ENCODE measurements at places on chromosomes 1 and 21.

GRCh38 chr21:38614558-38614957, 116.3 kb upstream of the ERG start:
- DNase-seq = no peak

GRCh38 chr21:39661121-39661520, 48.4 kb downstream of the B3GALT5 start:
- no peak for DNase-seq

DNA sequence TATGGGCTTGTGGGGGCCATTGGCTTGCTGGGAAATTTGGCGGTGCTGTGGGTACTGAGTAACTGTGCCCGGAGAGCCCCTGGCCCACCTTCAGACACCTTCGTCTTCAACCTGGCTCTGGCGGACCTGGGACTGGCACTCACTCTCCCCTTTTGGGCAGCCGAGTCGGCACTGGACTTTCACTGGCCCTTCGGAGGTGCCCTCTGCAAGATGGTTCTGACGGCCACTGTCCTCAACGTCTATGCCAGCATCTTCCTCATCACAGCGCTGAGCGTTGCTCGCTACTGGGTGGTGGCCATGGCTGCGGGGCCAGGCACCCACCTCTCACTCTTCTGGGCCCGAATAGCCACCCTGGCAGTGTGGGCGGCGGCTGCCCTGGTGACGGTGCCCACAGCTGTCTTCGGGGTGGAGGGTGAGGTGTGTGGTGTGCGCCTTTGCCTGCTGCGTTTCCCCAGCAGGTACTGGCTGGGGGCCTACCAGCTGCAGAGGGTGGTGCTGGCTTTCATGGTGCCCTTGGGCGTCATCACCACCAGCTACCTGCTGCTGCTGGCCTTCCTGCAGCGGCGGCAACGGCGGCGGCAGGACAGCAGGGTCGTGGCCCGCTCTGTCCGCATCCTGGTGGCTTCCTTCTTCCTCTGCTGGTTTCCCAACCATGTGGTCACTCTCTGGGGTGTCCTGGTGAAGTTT, 550 bp downstream of the RXFP4 start:
- DNase-seq = no peak

GRCh38 chr1:201573030-201573429, 34.1 kb downstream of the NAV1 start:
- DNase-seq = no peak

GRCh38 chr1:112718691-112719418, 3.7 kb upstream of the PPM1J start:
- DNase-seq = peak; percentile 86

DNA sequence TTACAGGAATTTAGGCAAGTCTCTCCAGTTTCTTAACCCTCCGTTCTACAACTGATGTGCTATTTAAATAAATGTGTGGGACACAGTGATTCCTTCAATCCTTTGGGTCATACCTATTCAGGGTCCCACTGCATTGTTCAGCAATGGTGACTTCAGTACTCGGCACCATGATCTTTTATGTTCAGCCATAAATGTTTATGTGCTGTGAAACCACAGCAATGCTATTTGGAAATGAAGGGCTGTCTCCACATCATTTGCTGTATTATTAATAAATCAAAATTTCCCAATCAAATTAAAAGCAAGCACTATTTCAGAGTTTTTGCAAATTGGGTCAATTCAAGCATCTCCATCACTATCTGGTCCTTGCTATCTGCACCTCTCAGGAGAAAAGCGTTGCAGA, 84.8 kb downstream of the NR5A2 start:
- no peak for DNase-seq

DNA sequence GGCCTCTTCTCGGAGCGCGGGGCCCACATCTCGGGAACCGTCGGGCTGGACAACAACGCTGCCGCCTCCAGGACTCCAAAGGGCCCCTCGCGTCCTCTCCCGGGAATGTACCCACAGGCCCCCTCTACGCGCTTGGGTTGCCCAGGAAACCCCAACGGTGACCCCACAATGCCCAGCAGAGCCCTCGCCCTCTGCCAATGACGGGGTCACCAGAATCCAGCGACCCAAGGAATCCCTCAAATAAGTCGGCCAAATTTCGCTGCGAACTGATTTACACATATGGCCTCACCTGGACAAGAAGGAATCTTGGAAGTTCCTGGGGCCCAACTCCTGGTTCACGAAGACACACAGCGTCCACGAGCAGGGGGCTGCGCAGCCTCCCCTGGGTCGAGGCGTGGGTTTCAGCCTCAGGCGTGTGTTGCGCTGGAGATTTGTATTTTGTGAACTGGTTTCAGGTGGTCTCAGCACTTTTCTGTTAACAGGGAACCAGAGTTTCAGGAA, 78.1 kb downstream of the DESI2 start:
- no peak for DNase-seq

- no peak for DNase-seq
Measured at GRCh38 chr1:110130989-110131388, 18.7 kb downstream of the UBL4B start.

DNA sequence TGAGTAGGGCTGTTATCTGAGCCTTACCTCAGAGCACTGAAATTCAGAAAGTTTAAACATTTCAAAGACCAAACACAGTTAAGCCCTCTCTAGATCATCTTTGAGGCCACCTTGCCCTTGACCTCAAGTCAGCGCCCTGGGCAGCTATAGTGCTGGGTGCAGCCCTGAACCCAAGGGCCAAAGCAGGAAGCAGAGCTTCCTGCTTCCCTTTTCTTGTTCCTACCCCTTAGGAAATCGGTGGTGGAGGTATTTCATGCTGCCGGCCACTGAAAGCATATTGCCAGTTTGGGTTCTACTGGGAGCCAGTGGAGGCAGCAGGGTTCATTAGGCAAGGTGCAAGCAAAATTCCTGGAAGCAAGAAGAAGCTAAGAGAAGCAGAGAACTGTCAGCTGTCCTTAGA, 26.1 kb downstream of the CD244 start:
- DNase-seq = no peak

DNA sequence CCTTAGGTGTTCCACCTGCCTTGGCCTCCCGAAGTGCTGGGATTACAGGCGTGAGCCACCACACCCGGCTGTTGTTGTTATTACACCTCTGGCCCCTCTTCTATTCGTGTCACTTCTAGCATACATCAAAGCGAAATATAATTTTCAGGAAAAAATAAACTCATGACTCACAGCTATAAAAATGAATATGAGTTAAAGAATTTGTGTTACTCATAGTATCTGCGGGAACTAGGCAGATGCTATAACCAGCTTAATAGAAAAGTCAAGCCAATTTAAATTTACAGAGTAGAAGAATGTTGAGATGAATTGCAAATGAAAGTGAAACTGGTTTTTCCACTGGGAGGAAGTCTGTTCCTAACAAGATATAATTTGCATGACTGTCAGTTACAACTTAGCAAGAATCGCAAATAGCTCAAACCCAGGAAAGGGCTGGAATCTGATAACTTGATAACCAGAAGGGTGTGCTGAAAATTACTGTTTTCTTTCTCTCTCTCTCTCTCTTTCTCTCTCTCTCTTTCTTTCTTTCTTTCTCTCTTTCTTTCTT, 11.2 kb downstream of the OR2W3 start:
- DNase-seq = peak; percentile 29

GRCh38 chr1:197141575-197141974, 4.9 kb downstream of the ASPM start:
- DNase-seq = no peak

GRCh38 chr1:228018125-228018398, 11.3 kb downstream of the WNT3A start:
- no peak for DNase-seq

DNA sequence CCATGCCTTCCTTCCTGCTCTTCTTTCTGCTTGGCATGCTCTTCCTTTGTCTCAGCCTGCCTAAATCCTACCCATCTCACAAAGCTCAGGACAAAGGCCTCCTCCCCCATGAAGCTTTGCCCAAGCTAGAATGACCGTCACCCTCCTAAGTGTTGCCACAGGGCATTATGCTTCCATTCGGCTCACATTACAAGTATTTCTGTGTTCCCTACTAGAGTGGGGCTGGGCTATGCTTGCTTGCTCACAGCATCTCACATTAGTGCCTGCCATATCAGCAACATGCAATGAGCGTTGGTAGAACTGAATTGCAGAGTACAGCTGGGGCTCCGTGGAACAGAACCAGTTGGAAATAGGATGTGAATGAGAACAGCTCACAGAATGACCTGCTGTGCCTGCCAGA, 82.8 kb downstream of the CD58 start:
- DNase-seq = no peak

DNA sequence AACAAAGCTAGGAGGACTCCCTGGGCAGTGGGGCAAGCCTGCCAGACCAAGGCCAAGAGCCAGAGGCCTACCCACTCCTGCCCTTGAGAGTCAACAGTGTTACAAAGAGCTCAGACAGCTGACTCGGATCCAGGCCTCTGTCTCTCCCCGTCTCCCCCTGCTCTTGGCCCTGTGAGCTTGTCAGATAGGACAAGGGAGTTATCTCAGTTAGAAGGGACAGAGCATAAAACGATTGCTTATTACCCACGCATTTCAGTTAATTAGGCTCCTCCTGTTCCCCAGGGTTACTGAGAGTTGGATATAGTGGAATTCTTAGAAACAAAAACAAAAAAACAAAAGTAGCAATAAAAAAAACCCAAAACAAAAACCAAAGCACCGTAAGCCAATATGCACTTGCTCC, 1.3 kb downstream of the SLC41A1 start:
- no peak for DNase-seq

- DNase-seq = no peak
Measured at GRCh38 chr1:15765495-15766194, 7.0 kb downstream of the FBLIM1 start.

DNA sequence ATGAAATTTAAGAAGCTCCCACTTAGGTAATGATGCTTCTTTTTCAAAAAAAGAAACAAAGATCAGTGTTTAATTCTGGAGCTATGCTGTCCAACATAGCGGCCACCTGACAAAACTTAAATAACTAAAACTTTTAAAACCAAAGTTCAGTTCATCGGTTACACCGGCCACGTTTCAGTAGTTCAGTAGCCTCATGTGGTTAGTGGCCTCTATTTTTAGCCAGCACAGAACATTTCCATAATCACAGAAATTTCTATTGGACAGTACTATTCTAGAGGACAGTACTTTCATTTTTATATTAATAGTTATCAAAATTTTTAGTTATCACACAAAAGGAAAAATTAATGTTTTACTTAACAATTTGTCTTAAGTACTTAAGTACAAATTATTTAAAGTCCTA, 141.0 kb downstream of the USP25 start:
- no peak for DNase-seq

DNA sequence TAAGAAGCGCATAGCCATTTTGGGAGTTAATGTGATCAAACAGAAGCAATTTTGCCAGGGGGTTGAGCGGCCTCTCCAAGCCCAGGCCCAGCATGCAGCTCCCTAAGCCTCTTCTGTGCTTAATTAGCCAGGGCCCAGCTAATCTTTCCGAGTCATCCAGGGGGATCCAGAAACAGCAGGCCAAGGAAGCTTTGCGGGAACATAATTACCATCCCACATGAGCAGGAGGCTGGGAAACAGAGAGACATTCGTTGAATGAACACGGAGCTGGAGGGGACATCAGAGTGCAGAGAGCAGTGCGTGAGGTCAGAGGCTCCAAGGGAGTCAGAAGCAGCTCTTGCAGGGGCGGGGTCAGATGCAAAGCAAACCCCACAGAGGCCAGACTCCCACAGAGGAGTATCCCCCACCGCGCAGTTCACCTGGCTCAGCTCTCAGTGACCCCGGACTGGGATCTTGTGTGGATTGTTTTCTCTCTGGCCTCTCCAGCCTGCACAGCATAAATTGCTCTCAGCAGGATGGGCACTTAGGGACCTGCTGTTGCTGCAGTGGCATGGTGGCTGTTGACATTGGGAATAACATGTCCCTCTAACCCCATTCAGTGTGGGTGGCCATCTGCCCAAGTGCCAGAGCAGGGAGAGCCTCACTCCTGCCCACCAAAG, 657.4 kb downstream of the AJAP1 start:
- DNase-seq = no peak

GRCh38 chr1:61520401-61520800, 204.5 kb downstream of the TM2D1 start:
- no peak for DNase-seq

DNA sequence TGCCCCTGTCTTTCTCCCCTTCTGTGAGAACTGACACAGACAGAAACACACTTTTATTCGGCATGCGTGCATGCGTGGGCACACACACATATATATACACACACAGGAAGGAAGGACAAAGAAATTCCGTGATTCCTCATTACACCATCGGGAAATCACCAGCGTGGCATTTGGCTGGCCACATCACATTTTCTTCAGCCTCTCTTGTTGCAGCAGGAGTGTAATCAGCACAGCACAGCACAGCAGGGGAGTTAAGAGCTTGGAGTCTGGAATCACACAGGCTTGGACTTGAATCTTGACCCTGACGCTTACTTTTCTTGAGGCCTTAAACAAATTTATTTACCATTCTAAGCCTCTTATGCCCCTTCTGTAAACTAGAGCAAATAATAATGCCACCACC, 45.3 kb upstream of the EPHA8 start:
- no peak for DNase-seq

GRCh38 chr1:247112479-247112781, 8.3 kb upstream of the ZNF669 start:
- DNase-seq = no peak

DNA sequence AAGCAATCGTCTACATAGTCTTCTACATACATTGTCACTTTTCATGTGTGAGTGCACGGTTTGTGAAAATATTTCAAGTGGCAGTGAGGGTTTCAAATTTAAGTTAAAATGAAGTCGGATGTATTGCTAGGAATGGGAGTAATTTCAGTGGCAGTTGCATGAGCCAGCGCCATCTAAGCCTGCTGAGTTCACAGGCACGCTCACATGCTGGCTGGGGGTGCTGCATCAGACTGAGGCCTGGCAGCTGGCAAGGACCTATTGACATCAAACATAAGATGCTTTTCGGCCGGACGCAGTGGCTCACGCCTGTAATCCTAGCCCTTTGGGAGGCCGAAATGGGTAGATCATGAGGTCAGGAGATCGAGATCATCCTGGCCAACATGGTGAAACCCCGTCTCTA, 80.7 kb downstream of the UBE4B start:
- DNase-seq = no peak

Measured in stimulated activated CD8-positive, alpha-beta memory T cell treated with anti-CD3 and anti-CD28 coated beads, Interleukin-4, amount 100 ng/mL, for 48 hours (primary cell).